HAP-1 (cell line): ENCODE measurements at places on chromosomes 16 and 17.
A peak's percentile ranks its signal among the peaks of the same experiment; 100 is the strongest.

- DNase-seq = no peak
These were observed 1.7 kb downstream of the CRAMP1 start for GRCh38 chr16:1613728-1614455.

- DNase-seq = no peak
These were observed 35.2 kb downstream of the SRL start for GRCh38 chr16:4206680-4207079.

- DNase-seq = no peak
These were observed 616.4 kb downstream of the CDH8 start for GRCh38 chr16:61419791-61420190.

GRCh38 chr17:7238420-7239090 is 702 bp downstream of the PHF23 start:
- DNase-seq = no peak

GRCh38 chr17:57761887-57762286 is 16.8 kb upstream of the CCDC182 start:
- peak; percentile 59 for DNase-seq

- DNase-seq = no peak
These were observed 48.9 kb downstream of the SMPD3 start for GRCh38 chr16:68399456-68399855.

DNA sequence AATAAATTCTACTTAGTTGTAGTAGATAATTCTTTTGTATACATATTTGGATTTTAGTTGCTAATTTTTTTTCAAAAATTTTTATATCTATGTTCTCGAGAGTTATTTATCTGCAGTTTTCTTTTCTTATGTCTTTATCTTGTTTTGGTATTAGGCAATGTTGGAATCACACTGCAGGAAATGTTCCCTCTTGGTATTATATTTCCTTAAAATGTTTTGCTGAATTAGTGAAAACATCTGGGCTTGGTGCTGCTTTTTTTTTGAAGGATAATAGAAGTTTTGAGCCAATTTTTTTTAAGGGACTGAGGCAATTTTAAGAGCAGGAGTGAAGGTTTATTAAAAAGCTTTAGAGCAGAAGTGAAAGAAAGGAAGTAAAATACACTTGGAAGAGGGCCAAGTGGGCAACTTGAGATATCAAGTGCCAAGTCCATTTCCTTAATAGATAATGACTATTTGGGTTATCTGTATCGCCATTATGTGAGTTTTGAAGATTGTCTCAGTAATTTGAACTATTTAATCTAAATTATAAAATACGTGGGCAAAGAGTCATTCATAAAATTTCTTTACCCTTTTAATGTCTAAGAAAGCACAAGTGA is 1390.1 kb upstream of the CDH8 start:
- DNase-seq = no peak

DNA sequence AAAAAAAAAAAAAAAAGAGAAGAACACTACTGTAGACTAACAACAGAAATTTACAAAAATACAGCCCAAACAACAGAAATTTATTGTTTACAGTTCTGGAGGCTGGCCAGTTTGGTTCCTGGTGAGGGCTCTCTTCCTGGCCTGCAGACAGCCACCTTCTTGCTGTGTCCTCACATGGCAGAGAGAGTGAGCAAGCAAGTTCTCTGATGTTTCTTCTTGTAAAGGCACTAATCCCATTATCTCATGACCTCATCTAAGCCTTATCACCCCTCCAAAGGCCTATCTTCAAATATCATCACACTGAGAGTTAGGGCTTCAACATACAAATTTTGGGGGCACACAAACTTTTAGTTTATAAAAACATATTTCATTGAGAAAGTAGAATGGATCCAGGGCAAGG is 7.3 kb downstream of the ARSG start:
- DNase-seq = no peak

DNA sequence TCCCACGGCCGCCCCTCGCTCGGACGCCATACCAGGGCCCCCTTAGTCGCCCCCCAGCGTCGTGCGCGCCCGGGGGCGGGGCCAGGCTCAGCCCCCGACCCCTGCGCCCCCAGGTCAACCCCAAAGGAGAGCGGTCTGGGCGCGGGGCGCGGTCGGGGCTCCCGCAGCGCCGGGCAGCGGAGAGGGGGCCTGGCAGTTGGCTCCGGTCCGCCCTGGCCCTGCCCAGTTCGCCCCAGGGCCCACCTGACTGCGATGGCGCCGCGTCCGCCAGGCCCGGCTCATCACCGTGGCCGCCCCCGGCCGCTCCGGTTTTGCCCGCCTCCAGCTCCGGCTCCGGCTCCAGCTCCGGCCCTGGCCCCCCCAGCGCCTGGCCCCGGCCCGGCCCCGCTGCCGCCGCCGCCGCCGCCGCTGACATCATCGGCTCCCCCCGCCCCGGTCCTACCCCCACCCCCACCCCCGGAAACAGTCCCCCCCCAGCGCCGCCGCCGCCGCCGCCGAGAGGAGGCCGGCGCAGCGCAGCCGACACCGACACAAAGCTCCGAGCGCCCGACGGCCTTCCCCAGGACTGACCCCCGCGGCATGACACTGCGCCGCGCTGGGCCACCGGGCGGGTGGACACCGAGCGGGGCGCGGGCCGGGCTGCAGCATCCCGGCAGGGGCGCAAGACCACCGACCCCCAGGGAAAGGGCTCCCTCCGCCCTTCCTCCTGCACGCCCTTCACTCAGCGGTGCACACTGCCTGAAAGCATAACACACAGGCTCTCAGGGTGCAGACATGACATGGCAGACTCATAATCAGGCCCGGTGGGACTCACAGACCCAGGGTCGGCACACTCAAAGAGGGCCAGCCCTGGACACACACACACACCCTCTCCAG is at the start of gene ZBTB4:
ZBTB4 (minus strand) TSS at position 419 of the 876 bp plus-strand sequence. CDS start 12,830 bp downstream, outside the sequence.
- peak; percentile 44 for DNase-seq

- peak; percentile 60 for DNase-seq
These were observed 6.2 kb upstream of the SMG1 start for GRCh38 chr16:18932243-18932987.

GRCh38 chr17:39098588-39098987 is 52.8 kb downstream of the PLXDC1 start:
- no peak for DNase-seq

DNA sequence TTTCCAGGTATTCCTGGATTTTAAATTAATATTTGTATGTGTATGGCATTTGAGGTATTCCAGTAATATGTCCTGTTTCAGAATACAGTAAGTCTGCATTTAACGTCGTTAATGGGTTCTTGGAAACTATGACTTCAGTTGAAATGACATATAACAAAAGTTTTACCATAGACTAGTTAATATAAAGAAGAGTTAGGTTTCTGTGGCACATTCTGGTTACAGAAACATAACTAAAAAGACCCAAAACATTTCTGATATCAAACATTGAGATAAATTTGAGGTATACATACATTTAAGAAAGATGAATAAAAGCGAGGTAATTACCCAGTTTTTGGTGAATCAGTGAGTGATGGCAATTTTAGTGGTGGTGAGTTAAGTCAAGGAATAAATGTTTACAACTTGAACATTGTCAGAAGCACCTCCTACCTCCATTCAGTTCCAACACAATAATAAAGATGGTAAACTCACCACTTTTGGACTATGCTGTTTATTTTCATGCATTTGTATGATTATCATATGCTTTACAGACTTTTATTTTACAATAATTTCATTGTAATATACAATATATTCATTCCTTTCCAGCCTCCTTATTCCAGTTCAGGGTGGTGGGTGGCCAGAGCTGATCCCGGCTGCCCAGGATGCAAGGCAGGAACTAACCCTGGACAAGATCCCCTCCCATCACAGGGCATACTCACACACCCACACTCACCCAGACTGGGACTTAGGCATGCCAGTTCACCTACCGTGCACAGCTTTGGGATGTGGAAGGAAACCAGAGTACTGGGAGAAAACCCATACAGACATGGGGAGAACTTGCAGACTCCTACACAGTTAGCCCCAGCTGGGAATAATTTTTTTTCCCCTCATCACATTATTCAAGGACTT is 9.7 kb downstream of the LUC7L3 start:
- DNase-seq = no peak

GRCh38 chr17:17727111-17727659 is 45.9 kb downstream of the RAI1 start:
- DNase-seq = no peak

DNA sequence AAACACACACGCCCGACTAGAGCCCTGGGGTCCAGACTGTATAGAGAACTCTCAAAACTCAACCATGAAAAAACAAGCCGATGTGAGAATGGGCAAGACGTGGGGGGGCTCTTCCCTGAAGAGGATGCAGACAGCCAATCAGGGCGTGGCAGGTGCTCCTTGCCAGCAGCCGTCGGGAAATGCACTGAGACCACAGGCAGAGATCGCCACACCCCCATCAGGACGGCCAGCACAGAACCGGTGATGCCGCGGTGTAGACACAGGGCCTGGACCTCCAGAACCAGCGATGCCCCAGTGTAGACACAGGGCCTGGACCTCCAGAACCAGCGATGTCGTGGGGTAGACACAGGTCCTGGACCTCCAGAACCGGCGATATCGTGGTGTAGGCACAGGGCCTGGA is 169.2 kb downstream of the LAT start:
- no peak for DNase-seq

DNA sequence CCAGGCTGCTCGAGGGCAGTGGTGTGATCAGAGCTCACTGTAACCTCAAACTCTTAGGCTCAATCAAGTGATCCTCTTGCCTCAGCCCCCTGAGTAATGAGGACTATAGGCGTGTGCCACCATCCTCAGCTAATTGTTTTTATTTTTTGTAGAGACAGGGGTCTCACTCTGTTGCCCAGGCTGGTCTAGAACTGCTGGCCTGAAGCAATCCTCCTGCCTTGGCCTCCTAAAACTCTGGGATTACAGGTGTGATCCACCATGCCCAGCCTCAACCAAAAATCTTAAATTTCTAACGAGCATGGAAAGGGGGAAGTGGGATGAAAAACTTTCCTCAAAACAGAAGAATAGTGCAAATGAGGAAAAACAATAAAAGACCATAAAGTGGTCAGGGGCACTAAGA is 92.8 kb downstream of the CDC27 start:
- no peak for DNase-seq

DNA sequence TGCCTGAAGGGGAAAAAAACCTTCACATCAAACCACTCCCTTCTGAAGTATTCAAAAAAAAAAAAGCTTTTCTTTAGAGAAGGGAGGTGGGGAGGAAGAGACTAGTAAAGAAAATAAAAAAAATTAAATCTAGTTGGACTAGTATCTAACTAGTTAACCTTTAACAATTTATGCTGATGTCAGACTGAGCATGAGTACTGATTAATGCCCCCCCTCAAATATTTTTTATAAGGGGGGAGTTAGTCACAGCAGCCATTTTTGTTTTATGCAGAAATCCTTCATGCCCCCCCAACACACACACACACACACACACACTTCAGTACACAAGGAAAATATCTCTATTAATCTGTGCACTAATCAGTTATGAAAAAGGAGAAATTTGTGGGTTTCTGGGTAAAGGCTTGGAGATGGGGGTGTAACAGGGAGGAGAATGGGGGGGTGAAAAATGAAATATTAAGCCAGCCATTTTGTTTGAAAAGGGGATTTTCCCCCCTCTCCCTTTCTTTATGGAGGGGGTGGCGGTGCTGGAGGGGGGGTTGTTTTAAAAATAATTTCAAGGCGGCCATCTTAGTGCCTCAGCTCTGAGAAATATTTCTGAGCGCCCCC is 4.7 kb upstream of the CHD3 start:
- no peak for DNase-seq

GRCh38 chr17:2271985-2272702 is 31.4 kb downstream of the SMG6 start:
- DNase-seq = no peak

DNA sequence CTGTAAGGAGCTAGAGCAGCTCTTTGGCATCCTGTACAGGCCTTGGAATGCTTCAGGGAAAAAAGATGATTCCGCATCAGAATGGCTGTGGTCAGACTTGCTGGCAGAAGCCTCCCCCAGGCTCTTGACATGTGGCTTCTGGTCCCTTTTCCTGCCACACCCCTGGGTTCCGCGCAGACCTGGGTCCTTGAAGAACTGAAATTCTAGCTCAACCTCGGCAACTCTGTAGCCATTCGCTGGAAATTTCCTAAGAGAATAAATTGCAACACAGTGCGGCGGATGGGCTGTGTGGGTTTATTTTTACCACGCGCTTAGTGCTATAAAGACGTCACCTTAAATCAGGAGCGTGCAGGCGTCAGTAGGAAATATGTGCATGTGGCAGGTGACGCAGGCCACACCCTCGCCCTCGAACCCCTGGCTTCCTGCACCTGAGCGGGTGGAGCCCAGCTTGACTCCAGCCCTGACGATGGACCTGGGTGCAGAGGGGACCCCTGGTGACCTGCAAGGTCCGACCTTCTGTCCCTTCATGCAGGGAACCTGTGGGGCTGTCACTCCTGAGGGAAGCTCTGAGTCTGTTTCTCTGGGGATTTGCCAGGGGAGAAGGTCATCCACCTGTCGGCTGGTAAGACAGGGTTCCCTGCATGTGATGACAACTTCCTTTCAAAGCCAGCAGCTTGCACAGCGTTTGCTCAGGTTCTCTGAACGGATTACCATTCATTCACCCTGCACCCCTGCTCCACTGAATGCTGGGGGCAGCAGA is 46.3 kb downstream of the METRNL start:
- no peak for DNase-seq

DNA sequence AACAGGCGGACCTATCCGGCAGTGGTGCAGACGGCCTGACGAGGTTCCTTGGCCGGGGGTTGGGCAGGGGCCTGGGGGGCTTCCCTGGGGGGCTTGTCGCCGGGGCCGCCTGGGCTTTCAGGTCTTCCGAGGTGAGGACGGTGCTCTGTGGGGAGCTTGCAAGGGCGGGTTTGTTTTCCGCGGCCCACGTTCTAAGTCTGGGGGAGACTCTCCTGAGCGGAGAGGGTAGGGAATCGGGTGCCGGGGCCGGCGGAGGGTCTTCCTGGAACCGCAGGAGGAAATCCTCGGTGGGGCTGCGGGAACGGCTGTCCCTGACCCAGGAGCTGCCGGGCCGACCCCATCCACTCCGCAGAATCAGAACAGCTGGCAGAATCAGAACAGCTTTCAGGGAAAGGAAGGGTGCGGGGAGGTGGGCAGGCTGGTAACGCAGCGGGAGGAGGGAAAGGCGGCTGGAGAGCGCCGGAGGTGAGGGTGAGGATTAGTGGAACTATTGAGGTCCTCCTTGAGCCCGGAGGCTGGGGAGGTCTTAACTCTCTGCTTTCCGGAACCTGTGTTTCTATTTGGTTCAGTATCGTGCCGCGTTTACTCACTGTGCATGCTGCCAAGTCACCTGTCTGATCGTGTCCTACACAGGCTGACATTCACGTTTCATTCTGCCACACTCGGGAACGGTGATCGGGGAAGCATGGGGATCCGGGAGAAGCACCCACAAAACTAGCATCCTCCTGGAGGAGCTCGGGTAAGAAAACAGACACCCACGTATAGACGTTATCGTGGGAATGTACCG is 28.9 kb downstream of the CPSF4L start:
- DNase-seq = peak; percentile 27

GRCh38 chr16:8675183-8676159 is 1.1 kb downstream of the ABAT start:
- no peak for DNase-seq
